ENCODE measurements at places on chromosomes 16 and 17.

DNA sequence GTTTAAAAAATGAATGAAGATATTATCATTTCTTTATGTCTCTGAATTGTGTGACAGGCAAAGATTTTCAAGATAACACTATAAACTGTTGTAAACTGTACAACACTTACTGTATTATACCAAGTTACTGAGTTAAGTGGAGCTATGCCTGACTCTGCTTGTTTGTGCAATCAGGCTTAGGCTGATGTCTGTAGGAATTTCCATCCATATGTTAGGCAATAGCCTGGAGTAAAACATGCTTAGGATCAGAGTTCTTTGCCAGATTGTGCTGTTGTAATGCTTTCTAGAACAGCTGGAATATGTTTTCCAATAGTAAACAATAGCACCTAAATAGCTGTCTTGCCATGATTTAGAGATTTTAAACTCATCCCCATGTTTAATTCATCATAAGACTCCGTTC is 1496.7 kb downstream of the CDH11 start:
- DNase-seq: no peak

- no peak for DNase-seq
Measured at GRCh38 chr17:67557921-67558320, 159.8 kb upstream of the NOL11 start.

DNA sequence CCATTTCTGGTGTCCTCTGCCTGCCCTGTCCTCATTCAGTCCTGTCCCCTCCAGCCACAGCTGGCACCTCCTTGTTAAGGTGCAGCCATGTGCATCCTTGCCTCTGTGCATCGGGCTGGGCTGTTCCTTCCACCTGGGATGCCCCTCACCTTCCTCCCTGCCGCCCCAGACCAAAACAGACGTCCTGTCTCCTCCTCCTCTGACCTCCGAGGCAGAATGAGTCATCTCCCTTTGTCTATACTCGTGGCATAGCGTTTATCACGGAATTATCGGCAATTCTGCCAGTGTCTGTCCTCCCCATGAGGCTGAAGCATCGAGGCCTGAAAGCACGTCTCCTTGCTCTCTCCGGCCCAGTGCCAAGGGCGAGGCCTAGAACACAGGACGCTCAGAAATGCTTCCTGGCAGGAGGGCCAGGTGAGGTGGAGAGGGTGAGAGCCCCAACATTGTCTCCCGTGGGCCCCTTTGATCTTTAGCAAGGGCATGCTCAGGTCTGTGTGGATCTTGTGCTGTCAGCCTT is 4.6 kb downstream of the RAI1 start:
- DNase-seq: no peak

GRCh38 chr17:28667870-28668269 is 5.9 kb downstream of the SUPT6H start:
- DNase-seq: no peak

GRCh38 chr17:39926588-39927100 is 757 bp downstream of the ORMDL3 start:
- no peak for DNase-seq

- DNase-seq: no peak
Measured at GRCh38 chr16:89001117-89002027, 24.4 kb upstream of the CBFA2T3 start.

DNA sequence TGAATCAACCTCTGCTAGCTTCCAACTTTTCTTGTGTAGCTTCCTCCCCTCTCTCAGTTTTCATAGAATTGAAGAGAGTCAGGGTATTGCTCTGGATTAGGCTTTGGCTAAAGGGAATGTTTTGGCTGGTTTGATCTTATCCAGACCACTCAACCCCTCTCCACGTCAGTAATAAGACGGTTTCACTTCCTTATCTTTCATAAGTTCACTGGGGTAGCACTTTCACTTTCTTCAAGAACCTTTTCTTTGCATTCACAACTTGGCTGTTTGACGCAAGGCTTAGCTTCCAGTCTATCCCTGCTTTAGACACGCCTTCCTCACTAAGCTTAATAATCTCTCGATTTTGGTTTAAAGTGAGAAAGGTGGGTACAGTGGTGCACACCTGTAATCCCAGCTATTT is 29.7 kb upstream of the OR1A2 start:
- DNase-seq: no peak

DNA sequence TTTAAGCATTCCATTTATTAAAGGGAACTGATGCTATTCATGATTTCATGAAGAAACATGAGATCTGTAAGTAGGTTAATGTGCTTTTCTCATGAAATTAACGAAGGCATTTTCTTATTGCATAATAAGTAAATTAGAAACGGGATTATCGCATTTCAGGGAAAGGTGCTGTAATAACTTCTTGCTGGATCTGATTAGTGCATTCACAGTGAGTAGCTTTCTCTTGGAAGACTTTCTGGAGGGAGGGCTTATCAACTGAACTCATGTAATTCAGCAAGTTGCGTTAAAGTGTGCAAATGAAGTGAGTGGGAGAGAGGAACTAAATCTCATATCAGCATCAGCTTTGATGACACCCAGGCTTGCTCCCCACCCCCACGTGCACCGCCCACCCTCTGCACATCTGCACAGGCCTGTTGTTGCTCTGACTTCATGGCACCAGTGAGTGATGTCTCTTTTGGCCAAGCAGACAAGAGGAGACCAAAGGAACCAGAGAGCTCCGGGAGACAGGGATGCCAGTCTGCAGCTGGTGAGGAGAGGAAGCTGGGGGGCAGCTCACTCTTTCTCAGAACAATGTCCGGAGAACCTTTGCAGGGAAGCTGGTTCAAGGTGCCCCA is 26.3 kb upstream of the GAS7 start:
- no peak for DNase-seq

DNA sequence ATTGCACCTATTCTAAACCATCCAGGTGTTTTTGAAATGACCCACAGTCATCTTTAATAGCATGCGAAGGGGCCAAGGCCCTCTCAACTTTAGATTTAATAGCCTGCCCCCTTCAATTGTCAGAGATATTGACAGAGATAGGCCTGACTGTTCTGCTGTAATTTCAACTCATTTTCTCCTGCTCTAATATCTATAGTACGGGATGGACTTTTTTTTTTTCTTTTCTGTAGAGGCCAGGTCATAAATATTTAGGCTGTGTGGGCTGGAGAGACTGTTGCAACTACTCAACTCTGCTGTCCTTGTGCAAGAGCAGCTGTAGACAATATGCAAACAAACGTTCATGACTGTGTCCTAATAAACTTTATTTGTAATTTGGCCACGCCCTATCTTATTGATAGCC is 24.7 kb upstream of the KRT20 start:
- DNase-seq: no peak

DNA sequence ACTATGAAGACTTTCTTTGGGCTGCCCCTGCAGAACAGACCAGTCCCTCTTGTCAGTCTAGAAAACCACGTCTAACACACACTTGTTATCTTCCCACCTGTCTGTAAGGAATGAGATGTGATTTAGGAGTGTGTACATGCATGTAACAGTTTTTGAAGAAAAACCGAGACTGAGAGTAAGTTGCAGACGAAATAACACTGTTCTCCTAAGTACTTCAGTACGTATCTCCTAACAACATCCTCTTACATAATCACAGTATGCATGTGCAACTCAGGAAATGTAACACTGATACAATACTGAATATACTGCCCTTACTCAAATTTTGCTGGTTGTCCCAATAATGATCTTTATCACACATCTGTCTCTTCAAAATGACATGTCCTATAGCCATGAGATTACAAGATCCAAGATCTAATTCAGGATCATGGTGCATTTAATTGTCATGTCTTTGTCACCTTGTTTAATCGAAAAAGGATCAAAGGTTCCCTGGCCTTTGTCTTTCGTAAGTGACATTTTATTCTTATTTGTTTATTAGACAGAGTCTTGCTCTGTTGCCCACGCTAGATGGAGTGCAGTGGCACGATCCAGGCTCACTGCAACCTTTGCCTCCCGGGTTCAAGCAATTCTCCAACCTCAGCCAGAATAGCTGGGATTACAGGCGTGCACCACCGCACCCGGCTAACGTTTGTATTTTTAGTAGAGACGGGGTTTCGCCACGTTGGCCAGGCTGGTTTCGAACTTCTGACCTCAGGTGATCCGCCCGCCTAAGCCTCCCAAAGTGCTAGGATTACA is 25.6 kb downstream of the CREBBP start:
- DNase-seq: no peak

- no peak for DNase-seq
Measured at GRCh38 chr16:2366660-2367309, 26.3 kb upstream of the ABCA3 start.

DNA sequence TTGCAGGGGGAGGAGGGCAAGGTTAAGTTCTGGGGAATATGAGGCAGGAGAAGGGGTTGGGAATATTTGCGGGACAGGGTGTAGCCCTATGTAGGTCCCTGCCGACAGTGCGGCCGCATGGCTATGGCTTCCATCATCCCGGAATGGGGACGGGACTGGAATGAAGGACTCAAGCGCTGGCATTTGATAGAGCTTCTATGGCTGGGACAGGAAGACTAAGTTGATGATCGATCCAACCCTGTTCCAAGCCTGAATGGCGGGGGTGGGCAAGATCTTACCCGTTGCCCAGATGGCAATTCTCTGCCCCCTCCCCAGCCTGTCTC is 47.1 kb downstream of the SRCIN1 start:
- no peak for DNase-seq

DNA sequence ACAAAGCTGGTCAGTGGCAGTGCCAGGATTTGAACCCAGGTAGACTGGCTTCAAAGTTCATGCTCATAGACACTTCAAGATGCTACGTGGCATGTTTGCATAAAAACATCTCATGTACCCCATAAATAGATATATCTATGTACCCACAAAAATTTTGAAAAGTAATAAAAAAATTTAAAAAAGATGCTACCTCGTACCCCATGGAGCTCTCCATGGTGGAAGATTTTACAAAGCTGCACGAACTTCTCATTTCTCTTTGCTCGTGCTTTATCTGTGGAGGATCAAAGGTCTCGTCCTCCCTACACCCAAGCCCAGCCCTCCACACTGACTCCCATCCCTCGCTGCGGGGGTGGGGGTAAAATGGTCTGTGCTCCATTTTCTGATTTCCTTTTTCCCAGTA is 135.5 kb downstream of the HAPSTR1 start:
- DNase-seq: no peak

GRCh38 chr16:58511933-58512815 is 3.1 kb upstream of the SETD6 start:
- no peak for DNase-seq

- DNase-seq: no peak
Measured at GRCh38 chr17:44901411-44901921, 2.2 kb upstream of the EFTUD2 start.

- no peak for DNase-seq
Measured at GRCh38 chr17:45127548-45128300, 4.6 kb downstream of the PLCD3 start.

GRCh38 chr17:51491416-51491815 is 231.1 kb downstream of the UTP18 start:
- no peak for DNase-seq

- no peak for DNase-seq
Measured at GRCh38 chr17:5980941-5981340, 89.2 kb upstream of the WSCD1 start.

DNA sequence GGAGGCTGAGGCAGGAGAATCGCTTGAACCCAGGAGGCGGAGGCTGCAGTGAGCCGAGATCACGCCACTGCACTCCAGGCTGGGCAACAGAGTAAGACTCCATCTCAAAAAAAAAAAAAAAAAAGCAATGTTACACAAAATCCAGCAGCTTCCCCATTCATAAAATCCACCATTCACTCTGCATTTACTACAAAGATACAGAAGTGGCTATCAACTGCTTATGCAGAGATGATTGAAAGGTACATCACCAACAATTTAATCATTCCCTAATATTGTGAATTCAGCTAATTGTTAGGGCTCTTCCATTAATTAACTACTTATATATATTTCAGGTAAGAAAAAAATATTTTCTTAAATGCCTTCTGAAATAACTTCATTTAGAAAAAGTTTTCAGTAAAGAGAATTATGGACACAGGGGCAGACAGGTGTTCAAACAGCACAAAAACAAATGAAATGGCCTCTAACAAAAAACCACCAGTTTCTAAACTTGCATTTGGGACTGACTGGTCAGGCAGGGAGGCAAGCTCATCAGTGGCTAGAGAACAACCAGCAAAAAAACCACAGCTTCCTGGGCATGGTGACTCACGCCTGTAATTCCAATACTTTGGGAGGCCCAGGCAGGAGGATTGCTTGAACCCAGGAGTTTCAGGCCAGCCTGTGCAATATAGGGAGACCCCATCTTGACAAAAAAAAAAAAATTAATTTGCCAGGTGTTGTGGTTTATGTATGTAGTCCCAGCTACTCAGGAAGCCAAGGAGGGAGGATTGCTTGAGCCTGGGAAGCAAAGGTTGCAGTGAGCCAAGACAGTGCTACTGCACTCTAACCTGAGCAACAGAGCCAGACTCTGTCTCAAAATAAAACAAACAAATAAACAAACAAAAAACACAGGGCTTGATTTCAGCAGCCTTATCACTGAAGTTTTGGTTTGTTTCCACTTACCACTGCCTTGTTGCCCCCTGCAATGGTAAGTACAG is 26.3 kb downstream of the ERN1 start:
- DNase-seq: no peak

GRCh38 chr16:30493941-30494488 is 21.5 kb downstream of the ITGAL start:
- DNase-seq: no peak

- DNase-seq: no peak
Measured at GRCh38 chr16:56662357-56663354, 4.9 kb downstream of the MT1F start.

- DNase-seq: no peak
Measured at GRCh38 chr16:8714807-8715206, 40.4 kb downstream of the ABAT start.

GRCh38 chr17:59754552-59754951 is 47.1 kb downstream of the VMP1 start:
- no peak for DNase-seq

DNA sequence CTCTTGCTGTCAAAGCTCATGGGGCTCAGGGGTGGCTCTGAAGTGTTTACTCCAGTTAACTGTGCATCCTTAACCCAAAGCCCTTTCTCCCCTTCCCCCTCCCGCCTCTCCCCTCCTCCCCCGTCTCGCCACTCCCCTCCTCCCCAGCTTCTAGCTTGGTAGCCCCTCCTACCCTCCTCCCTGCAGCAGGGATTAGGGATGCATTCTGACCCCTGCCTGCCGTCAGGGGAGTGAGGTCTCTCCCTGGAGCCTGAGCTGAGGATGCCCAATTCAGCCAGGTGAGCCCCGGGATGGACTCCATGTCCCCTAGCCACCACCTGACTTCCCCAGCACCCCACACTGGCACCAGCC is 1.6 kb downstream of the HS3ST6 start:
- no peak for DNase-seq

DNA sequence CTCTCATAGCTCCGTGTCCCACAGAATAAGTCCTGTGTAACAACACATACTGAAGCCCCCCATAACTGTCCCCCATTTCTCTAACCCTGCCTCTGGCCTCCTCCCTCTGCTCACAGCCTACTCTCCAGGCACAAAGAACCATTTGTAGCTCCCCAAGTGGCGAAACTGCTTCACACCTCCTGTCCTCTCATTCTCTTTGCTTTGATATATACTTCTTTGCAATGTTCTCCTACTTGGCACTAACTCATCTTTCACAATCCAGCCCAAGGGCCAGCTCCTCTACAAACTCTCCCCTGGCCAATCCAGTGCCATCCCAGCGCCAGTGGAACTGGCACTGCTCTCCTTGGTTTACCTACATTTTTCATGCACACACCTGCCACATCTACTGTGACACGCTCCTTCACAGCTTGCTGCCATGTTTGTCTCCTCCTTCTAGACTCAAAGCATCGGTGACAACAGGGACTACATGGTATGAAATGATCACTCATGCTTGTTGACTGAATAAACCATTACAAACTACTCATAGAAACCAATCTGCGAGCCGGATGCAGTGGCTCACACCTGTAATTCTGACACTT is 12.8 kb downstream of the CYTH1 start:
- no peak for DNase-seq

- DNase-seq: no peak
Measured at GRCh38 chr16:28623172-28623711, 13.4 kb upstream of the SULT1A1 start.
